ENCODE measurements at places on chromosomes 12 and 14. TPM values are rescaled to one million over a fixed set of nuclear protein-coding genes. Genes with fewer than 3 reads are reported as not detected.

The PTPRO gene
- 0.94 TPM for total RNA-seq

The SLC6A12 gene
- not detected for total RNA-seq

The ASPG gene
- total RNA-seq = not detected

The GPR135 gene
- total RNA-seq = 1.3 TPM

The POLE gene
- 51.1 TPM for total RNA-seq
